ENCODE measurements at places on chromosomes 11 and 22.

DNA sequence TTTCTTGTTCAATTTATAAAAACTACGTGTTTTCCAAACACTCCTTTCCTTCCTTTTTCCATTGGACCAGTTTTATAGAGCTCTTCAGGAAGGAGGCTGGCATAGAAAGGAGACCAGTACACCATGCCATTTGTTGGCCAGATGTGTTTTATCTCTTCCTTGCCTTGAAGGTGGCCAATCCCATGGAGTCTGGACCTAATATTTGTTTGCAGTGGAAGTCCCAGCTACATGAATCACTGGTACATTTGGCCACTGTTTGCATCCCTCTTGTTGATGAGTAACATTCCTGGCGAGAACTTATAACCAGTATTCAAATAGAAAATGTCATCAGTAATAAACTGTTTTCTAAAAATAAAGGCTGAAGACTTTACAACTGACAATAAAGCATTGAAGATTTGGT is 110.2 kb downstream of the ANO3 start:
- DNase-seq = no peak

DNA sequence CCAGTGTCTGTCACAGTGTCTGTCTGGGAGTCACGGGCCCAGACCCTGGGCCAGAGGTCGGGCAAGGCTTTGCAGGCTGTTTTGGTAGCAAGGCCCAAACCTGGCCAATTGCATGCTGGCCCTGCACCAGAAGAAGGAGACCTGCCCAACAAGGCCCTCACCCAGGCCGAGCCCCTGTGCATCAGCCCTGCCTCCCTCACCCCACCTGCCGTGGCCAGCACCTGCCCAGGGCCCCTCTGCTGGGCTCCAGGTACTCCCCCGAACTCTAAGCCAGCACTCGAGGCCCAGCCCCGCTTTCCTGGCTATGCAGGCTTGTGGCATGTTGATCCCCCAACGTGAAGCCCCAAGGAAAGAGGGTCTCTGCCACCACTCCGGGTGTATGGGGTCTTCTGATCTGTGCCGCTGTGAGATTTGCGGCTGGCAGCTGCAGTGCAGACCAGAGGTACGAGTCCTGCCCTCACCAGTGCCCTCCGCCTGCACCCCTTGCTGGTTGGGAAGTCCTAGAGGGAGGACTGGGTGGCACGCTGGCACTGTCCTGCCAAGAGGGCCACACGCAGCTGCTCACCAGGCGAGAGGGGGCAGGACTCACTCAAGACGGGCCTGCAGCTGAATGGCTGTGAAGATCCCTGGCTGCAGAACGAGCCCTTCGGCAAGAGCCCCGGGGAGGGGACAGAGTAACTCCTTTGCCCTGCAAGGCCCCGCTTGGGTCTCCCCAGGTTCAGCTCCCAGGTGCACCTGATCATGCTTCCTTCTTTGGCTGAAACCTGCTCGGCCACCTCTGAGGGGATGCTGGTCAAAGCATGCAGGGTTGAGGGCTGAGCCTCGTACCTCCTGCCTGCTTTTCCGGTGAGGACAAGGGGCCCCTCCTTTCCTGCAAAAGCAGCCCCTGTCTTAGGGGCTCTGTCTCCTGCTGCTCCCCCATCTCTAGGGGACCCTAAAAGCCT is 6.7 kb upstream of the SEPTIN5 start:
- no peak for DNase-seq

- DNase-seq = no peak
Measured at GRCh38 chr11:23866641-23867040, 630.2 kb upstream of the LUZP2 start.

DNA sequence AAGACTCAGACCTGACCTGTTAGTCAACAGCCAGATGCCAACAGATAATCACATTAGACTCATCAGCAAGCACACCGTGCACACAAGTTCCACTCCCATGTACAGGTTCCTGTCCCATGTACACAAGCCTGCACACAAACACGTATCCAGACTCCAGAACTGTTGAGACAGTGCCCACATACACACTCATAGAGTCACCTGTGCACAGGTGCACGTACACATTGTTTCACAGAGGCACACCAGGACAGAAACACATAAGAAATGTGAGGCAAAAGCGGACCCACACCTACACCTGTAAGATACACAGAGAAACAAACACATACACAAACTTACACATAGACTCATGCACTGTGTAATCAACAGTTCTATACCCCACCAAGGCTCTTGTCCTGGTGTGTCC is 2.7 kb upstream of the ZNF74 start:
- no peak for DNase-seq

GRCh38 chr22:50306753-50307749 is at the start of gene PLXNB2:
TSS of gene PLXNB2 (minus strand) at chr22:50307646. CDS start at chr22:50290584, 17,062 bp downstream.
- DNase-seq = no peak

- no peak for DNase-seq
Measured at GRCh38 chr11:118604566-118604965, 2.8 kb upstream of the PHLDB1 start.

- DNase-seq = no peak
Measured at GRCh38 chr22:43227239-43227630, 40.3 kb upstream of the TTLL12 start.

- DNase-seq = no peak
Measured at GRCh38 chr11:46252373-46252914, 25.0 kb upstream of the CREB3L1 start.

DNA sequence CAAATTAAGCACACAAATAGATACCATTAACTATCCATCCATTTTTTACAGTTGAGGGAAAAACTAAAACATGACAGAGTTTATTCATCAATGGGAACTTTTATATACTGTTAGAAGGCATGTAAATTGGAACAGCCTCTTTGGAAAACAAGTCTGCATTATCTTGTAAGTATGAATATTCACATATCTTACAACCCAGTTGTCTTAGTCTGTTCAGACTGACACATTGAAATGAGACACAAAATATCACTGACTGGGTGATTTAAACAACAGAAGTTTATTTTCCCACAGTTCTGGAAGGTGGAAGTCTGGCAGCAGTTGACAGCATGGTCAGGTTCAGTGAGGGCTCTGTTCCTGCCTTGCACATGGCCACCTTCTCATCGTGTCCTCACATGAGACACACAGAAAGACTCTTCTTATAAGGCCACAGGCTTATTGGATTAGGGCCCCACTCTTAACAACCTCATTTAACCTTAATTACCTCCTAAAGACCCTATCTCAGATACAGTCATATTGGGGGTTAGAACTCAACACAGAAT is 5.4 kb upstream of the EIF3F start:
- DNase-seq = no peak

- no peak for DNase-seq
Measured at GRCh38 chr11:6152126-6152525, 18.0 kb downstream of the OR52B2 start.

- DNase-seq = no peak
Measured at GRCh38 chr11:126118806-126119205, 56.1 kb upstream of the CDON start.

DNA sequence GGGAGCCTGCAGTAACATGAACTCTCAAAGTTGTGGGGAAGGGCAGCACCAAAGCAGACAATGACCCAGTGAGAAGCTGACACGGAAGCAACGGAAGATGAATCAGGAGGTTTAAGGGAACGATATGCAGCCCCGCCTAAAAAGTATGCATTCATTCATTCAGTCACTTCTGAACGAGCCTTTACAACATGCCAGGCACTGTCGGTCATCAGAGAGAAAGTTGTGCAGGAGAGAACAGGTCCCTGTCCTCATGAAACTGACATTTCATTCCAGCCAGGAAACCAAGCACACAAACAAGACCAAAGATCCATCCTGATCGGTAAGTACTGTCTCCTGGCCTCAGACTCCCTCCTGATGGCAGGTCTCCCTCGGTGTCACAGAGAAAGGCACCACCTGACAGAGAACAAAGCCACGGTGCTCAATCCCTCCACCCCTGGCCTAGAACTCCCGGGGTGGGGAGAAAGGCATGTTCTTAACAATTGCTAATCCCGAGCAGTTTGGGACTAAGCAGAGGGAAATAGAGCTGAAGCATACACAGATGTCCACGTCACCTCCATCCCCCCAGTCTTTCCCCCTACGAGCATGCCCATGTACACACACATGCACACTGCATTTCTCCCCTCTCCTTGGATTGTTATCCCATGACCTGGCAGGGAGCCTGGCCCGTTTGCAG is 49.3 kb downstream of the LRFN4 start:
- no peak for DNase-seq

DNA sequence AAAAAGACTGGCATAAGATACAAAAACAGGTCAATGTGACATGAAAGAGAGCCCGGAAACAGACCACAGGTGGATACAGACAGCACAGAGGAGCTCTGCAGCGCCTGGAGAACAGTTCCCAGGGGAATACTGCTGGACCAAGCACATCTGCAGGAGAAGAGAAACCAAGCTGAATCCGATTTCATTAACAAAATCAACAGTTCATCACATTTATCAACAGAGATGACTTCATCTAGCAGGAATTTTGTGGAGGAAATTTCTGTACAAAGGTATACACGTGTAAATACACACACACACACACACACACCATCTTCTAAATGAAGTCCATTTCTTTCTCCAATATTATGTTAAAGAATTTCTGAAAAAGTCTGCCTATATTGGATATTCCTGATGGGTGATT is 17.1 kb downstream of the YPEL1 start:
- no peak for DNase-seq

- no peak for DNase-seq
Measured at GRCh38 chr11:20161923-20162744, 1.9 kb upstream of the DBX1 start.

DNA sequence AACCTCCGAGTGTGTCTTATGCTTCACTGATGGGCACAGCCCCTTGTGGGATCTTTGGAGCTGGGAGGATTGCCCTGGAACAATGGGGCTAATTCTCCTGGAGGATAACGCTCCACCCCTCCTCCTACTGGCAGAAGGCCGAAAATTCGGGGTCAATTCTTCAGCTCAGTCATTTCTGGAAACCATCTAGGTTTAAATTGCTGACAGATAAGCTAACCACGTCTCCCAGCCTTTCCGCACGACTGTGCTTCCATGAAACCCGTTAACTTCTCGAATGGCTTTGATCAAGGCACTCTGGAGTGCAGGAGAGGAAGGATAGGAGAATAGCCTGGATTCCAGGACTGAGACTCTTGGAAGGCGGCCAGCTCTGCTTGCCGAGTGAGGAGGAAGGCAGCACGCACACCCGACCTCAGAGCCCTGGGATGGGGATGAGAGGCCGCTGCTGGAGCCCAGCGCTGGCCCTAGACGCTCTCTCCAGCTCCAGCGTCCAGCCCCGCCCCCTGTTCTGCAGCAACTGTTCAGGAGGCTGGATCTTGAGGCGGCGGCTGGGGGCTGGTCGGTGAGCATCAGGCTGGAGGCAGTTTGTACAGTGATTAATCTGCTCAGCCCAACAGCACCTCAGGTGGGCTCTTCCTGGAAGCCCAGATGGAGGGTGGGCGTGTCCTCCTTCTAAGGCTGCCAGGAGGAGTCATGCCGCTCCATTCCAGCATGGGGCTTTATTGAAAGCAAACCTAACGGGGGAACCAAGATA is 176.7 kb upstream of the NCAM1 start:
- DNase-seq = no peak

DNA sequence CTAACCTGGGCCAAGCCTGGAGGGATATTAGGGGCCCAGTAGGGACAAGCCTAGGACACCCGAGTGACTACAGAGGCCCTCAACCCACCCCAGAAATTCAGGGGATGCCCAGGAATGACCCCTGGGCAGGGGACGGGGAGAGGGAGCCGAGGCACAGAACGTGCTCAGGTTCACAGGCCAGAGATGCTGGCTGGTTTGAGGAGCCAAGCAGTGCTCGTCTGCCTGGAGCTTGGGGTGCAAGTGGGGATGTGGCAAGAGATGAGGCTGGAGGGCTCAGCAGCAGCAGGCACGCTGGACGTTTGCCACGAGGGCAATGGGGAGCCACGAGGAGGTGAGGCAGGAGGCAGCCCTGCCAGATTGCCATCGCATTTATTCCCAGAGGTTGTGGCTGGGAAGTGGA is 34.0 kb upstream of the EMID1 start:
- no peak for DNase-seq

DNA sequence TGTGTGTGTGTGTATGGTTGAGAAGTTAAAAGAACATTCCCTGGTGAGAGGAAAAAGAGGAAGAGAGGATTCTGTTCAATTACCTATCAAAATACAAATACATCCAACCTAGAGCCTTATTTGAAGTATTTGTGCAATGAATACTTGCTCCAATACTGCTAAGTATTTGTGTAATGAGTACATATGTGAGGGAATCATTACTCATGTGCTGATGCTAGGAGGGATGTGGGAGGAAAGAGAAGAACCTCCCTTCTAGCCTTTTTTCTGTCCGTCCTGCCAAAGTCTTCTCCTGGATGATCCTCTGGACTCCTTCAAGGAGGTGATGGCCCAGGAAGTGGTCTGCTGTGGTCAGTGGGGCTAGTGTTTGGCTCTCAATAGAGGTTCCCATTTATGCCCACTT is 36.0 kb upstream of the ACCSL start:
- no peak for DNase-seq

- no peak for DNase-seq
Measured at GRCh38 chr11:68053117-68053516, 14.3 kb downstream of the TCIRG1 start.

DNA sequence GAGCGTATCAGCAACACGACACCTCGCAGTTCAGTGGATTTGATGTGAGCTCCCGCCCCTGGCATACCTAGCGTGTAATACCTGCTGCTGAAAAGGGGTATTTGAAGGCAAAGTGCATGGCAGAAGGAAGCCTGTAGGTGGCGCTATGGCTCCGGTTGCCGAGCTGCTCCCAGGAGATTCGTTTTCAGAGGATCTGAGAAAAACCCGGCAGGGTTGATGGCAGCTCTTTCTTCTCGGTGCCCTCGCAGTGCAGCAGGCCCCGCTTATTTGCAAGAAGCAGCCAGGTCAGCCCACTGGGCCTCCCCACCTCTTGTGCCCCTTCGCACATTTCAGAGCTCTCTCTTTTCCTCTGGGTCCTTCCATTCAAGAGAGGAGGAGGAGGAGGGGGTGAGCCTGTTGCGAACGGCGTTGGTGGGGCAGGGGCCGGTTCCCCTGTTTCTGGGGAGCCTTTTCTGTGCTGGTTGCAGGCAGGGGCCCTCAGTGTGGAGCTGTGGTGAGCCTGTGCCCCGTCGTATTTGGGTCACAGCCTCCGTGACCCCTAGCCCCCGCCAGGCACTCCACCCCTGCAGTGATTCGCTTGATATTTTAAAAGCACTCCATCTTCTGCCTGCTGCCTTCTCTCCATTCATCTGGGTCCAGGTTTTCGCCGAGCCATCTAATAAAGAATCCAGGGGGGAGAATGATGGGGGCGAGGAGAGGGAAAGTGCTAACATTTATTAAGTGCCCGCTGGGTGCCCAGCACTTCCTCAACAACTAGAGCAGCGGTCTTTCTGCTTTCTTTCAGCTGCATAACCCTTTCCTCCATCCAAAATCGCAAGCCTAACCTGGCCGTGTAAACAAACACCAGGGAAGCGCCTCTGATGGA is 85.3 kb upstream of the SYT13 start:
- DNase-seq = peak; percentile 87

DNA sequence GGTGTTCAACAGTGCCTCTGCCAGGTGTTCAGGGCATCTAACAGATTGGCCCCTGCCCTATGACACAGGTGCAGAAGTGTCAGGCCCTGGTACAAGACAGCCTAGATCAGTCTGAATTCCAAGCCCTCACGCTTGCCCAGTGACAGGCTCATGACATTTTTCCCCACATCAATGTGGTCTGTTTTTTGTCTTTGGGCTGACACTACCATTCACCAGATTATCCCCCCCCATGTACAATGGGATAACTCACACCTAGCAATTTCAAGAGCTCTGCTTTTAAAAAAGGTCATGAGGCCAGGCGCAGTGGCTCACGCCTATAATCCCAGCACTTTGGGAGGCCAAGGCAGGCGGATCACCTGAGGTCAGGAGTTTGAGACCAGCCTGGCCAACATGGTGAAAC is 155.5 kb upstream of the PITPNB start:
- no peak for DNase-seq

Measured in NCI-H1417 treated with DMSO at 0.1 percent for 48 hours (cell line).